ENCODE measurements at places on chromosomes 11 and 22. TPM values are rescaled to one million over a fixed set of nuclear protein-coding genes. Genes with fewer than 3 reads are reported as not detected.

GRCh38 chr11:76902121-76903014 is 41.6 kb downstream of the ACER3 start:
- no peak for DNase-seq

Gene TBC1D10A
- total RNA-seq = 4.7 TPM

Gene ZNF70
- 2.7 TPM for total RNA-seq

- no peak for DNase-seq
Observed at GRCh38 chr22:46224898-46225290, 25.2 kb downstream of the CDPF1 start.

Gene TMPRSS4
- total RNA-seq = not detected

- peak; percentile 73 for DNase-seq
Observed at GRCh38 chr22:17969701-17970113, 54.7 kb downstream of the MICAL3 start.

Gene PRG2
- total RNA-seq = not detected

DNA sequence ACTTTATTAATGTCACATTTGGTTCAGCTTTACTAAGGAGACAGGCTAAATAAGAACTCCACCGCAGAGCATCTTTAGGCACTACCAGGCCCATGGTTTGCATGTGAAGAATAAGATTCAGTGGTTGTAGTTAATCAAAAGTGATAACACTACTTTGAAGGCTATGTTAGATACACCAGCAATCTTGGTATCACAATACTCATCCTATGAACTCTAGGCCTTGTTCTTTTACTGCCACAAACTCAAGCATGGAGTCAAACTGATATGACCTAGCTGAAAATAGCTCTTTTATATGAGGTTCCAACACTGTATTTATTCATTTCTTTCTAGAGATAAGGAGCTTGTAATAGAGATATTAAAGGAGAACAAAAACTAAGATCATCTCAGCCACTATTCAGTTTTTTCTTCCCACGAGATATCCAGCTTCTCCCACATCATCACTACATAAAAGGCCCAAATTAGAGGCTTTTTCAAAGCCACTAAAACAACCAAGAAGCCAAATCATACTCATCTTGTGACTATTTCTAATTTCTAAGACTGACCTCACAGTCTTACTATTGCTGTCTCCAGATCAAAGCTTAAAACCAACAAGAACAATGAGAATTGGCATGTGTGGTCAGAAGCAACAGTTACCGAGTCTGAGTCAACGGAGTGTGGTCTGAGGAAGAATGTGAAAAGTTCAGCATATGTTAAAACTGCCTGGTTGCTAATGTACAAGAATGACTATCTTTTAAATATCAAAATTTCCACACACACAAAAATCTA is 25.1 kb upstream of the GUCY1A2 start:
- no peak for DNase-seq

GRCh38 chr11:125407046-125407445 is 89.0 kb downstream of the FEZ1 start:
- DNase-seq = no peak

GRCh38 chr22:30016596-30016995 is 63.7 kb upstream of the HORMAD2 start:
- DNase-seq = no peak

GRCh38 chr11:82994604-82995230 is 77.0 kb downstream of the RAB30 start:
- DNase-seq = no peak
